Hippocampal formation (tissue), 2 donors: ENCODE measurements at places on chromosomes 3 and 15.
A peak's percentile ranks its signal among the peaks of the same experiment; 100 is the strongest.

DNA sequence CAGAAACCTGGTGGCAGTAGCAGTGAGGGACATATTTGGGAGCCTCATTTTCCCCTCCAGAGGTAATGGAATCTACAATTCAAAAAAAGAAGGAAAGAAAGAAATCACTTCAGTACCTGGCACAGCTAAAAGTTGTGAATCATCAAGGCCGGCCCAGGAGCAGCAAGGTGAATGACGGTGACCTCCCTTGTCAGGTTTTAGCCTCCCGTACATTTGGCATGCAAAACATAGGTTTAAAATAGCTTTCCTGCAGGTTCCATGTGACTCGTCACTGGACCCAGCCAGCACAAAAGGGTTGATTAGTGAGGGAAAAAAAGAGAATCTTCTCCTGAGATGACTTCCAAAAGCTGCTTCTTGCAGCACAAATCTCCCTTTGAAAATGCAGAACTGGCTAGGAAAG is 394.2 kb downstream of the LSAMP start:
- DNase-seq: no peak

- DNase-seq: no peak
Observed at GRCh38 chr15:68344600-68344999, 67.1 kb downstream of the FEM1B start.

GRCh38 chr15:61889706-61890105 is 170.5 kb downstream of the VPS13C start:
- DNase-seq: no peak

DNA sequence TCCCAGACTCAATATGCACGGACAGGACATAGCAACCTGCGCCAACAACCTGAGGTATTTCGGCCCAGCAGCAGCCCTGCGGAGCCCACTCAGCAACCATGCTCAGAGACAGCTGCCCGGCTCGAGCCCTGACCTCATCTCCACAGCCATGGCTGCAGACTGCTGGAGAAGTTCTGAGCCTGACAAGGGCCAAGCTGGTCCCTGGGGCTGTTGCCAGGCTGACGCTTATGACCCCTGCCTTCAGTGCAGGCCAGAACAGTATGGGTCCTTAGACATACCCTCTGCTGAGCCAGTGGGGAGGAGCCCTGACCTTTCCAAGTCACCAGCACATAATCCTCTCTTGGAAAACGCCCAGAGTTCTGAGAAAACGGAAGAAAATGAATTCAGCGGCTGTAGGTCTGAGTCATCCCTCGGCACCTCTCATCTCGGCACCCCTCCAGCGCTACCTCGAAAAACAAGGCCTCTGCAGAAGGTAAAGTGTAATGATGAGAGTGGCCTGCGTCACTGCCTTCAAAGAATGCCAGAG is 25.5 kb downstream of the TMEM41A start:
- no peak for DNase-seq

GRCh38 chr3:139935866-139936817 is 1.2 kb downstream of the CLSTN2 start:
- DNase-seq: no peak

GRCh38 chr15:71660501-71660900 is 149.9 kb upstream of the NR2E3 start:
- no peak for DNase-seq

- DNase-seq: no peak
Observed at GRCh38 chr3:24160424-24161095, 215.5 kb downstream of the NR1D2 start.

DNA sequence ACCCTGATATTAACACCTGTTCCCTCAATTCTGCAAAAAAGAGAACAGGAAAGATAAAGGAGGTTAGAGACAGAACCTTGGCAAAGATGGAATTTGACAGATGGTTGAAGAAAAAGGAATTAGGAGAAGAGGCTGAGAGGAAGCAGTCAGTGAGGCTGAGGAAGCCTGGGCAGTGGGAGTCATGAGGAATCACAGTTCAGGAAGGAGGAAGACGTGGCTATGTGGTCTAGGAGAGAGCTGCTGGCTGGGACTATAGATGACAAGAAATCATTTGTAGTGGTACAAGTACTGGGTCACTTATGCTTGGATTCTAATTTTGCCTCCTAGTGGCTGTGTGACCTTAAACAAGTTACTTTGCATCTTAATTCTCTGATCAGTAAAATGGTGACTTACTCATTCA is 49.0 kb downstream of the LARS2 start:
- no peak for DNase-seq

DNA sequence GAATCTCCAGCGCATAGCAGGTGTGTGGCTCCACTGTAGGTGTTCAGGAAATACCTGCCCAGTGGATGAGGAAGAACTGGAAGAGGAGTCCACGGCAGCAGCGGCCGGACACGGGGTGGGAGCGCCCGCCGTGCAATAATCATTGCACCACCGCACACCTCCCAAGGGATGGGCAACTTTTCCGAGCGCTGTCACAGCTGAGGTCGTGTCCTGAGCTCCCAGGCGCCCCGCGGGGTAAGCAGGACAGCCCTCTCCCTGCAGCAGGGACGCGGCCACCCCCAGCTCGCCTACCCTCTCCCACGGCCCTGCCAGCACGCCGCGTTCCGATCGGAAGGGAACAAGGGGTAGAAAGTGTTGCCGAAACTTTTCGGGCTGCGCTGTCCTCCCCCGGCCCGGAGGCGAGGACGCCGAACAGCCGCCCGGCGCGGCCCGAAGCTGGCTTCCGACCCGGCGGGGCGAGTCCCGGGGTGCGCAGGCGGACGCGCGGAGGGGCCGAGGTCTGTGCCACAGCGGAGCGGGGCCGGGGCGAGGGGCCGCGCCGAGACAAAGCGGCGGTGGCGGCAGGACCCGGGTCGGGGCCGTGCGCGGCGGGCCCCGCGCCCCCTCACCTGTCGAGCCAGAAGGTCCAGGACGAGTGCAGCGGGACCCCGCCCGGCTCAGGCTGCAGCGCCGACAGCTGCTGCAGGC is 475 bp downstream of the EIF4E3 start:
- DNase-seq: peak; percentile 39

GRCh38 chr3:127889461-127889863 is 25.6 kb upstream of the KBTBD12 start:
- no peak for DNase-seq

DNA sequence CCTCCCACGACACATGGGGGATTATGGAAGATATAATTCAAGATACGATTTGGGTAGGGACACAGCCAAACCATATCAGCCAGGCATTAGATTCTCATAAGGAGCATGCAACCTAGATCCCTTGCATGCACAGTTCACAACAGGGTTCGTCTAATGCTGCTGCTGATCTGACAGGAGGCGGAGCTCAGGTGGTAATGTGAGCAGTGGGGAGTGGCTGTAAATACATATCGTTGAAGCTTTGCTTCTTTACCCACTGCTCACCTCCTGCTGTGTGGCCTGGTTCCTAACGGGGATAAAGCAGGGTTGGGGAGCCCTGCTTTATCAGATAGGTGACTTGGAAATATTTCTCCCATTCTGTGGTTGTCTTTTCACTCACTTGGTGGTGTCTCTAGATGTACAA is 14.8 kb downstream of the DOCK3 start:
- DNase-seq: no peak

GRCh38 chr3:103613397-103614156 is 1178.8 kb downstream of the ZPLD1 start:
- DNase-seq: no peak

GRCh38 chr3:79521221-79521848 is 246.5 kb downstream of the ROBO1 start:
- no peak for DNase-seq

- no peak for DNase-seq
Observed at GRCh38 chr15:79339588-79340314, 28.8 kb downstream of the TMED3 start.

DNA sequence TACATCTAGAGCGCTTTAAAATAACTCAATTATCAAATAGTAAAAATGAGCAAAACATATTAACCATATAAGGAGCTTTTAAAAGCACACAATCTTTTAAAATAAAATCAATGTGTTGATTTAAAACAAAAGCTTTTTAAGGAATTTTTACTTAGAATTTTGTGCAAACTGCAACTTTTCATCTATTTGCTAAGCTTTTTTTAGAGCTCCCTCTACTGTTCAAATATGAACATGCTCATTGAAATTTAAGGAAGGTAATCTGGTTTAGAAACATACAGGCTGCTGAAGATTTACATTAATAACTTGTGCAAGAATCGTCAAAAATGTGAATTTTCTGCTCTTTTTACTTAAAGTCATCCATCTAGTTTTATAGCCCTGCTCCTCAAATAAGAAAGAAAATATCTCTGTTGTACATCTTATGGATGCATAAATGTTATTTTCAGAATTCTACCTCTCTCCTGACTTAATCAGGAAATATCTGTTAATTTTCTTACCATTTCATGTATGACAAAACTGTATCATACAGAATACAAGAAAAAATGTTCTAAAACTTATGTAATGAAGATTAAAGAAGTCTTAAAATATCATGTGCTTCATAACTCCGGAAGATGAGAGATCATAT is 469.4 kb upstream of the ROBO2 start:
- DNase-seq: no peak
